Stimulated activated CD4-positive, alpha-beta T cell treated with anti-CD3 and anti-CD28 coated beads, Interleukin-1b, Interleukin-23, amount 100 ng/mL, for 48 hours (primary cell): ENCODE measurements at places on chromosomes 6 and 20.

- no peak for DNase-seq
Observed at GRCh38 chr6:11552442-11552841, 14.9 kb downstream of the TMEM170B start.

DNA sequence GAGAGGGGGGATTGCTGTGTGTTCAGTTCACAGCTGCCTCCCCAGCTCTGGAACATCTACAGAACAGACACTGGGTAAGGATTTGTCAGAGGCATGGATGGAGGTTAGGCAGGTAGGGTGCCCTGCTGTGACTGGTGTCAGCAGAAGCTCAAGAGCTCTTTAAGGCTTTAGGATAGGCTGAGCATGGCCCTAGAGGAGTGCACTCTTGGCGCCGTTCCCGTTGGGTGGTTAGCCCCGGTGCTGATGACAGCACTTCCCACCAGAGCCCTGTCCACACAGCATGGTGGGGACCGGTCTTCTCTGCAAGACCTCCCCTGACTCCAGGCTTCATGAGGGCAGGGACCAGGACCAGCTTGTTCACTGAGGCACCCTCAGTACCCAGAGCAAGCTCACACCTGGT is 262.0 kb downstream of the BMP7 start:
- DNase-seq: no peak

GRCh38 chr6:87655824-87656223 is 46.2 kb downstream of the AKIRIN2 start:
- DNase-seq: no peak

DNA sequence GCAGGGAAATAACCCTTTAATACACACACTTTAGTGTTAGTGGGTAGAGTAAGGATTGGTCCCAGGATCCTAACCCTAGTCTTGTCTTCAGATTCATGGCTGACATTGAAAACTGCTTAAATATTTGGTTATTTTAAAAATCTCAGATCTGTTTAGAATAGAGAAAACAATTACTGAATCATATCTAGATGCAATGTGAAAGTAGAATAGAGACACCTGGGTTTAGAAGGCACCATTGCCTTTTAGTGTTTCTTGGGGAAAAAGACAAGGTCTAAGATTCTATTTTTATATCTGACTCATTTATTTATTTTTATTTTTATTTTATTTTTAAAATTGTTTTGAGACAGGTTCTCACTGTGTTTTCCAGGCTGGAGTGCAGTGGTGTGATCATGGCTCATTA is 6.0 kb downstream of the DDX43 start:
- no peak for DNase-seq

- DNase-seq: no peak
Observed at GRCh38 chr6:87832025-87832825, 130.2 kb upstream of the AKIRIN2 start.

GRCh38 chr6:52558266-52559000 is 18.4 kb downstream of the TRAM2 start:
- DNase-seq: no peak

GRCh38 chr20:33372993-33373441 is 28.3 kb downstream of the CDK5RAP1 start:
- no peak for DNase-seq
